CD4-positive, alpha-beta T cell treated with Interleukin-1 beta for 1 hour (primary cell): ENCODE measurements at places on chromosomes 7 and 10.

DNA sequence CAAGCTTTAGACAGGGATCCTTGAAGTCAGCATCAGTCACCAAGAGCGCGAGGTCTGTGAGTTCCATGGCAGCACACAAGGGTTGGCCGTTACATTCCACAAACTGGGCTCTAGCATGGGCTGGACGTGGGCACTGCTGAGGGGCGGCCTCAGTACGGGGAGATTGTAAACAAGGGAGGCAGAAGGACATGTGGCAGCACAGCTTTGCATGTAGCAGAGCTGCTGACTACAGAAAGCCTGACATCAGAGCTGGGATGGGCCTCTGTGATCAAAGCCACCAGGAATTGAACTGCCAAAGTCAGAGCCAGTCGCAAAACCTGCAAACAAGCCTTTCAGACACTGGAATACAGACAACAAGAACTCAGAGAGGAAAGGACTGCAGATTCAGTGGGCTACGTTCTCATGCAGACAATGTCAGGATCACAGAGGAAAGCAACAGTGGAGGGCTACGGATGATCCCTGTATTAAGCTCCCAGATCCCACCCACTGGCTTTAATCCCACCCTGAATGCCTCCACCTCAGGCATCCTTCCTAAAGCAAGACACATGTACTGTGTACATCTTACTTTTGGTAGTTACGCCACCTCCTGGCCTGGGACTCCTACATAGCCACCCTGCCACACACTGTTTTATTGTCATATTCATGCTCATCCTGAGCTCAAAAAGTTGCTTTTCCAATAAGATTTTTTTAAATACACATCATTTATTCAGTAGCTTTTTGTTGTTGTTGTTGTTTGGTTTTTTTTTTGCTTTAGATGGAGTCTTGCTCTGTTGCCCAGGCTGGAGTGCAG is 291.1 kb upstream of the IMMP2L start:
- DNase-seq, result no peak

- no peak for DNase-seq
Measured at GRCh38 chr10:12179606-12180170, 16.0 kb downstream of the NUDT5 start.

- DNase-seq, result no peak
Measured at GRCh38 chr10:43963793-43964425, 315.2 kb upstream of the ZNF32 start.

DNA sequence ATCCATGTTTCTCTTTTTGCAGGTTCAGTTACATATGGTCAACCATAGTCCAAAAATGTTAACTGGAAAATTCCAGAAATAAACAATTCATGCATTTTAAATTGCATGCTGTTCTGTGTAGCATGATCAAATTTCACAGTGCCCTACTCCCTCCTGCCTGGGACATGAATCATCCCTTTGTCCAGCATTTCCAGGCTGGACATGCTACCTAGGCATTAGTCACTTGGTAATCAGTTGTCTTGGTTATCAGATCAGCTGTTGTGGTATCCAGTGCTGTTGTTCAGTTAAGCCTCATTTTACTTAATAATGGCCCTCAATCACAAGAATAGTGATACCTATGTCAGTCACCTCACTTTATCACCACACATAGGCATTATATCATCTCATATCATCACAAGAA is 7.3 kb upstream of the PNLIP start:
- DNase-seq, result no peak

DNA sequence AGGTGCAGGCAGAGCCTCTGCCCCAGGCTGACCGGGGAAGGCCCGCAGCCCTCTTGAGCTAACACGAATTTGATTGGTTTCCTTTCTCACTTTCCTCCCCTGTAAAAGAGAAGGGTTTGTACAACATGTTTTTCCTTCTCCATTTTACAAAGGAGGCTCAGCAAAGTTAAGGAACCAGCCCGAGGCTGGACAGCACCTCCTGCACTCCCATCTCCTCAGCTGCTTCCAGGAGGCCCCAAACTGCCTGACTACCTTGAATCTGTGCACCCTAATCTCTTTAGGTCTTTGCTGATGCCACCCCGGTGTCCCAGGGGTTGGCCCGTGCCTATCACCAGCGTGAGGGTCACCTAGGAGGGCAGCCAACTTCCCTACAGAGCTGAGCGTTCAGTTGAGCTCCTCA is 4.2 kb downstream of the ALKBH4 start:
- no peak for DNase-seq

- no peak for DNase-seq
Measured at GRCh38 chr10:58209669-58210068, 58.0 kb downstream of the IPMK start.

DNA sequence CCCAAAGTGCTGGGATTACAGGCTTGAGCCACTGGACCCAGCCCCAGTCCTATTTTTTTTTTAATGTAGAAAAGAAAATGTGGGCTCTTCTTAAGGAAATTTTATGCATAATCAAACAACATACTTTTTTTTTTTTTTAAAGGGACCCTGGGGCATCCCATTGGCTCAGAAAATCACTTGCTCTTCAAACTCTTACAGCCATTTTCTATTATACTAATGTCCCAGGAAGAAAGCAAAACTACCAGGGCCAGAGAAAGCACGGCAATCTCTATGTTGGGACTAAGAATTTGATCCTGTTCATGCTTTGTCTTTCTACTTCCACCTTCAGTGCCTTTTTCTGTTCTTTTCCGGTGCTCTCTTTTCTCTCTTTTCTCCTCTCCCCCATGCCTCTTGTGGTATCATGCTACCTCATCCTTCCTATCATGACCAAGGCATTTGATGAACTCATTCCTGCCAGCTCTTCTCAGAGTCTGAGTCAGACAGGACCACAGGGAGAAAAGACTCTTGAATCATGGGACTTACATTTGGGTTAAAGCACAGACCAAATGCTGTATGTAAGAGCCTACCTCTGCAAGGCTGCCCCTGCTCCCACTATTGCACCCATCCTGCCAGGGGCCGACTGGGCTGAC is 76.4 kb upstream of the CCNY start:
- no peak for DNase-seq

DNA sequence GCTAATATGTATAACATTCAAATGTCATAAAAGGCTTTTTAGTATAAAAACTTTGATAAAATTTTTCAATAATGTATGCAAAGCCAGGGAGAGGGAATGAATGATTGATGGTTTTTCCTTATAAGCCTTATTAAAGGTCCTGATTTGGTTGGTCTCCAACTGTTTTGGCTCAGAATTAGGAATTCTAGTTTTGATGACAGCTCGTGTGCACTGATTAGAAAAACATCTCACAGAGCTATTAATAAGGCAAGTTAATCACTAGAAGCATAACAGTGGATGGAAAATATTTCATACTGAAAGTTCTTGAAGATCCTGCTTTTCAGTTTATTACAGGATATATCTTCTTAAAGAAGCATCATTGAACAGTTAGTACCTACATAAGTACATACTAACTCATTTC is 114.9 kb upstream of the NOBOX start:
- no peak for DNase-seq

- no peak for DNase-seq
Measured at GRCh38 chr7:158282461-158283001, 305.1 kb downstream of the PTPRN2 start.

DNA sequence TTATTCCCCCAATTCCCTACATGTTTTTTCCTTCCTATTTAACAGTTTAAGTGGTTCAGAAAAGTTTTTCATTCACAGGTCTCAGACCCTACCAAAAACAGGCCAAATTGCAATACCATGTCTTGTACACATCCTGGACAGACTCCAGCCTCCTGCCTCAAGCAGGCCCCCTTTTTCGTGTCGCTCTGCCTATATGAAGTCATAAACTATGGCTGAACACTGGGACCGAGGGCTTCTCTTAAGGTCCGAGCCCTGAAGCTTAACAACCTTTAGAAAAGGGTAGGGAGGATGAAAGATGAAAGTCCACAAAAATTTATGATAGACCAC is 1.4 kb downstream of the FBXW4 start:
- DNase-seq, result peak; percentile 31

DNA sequence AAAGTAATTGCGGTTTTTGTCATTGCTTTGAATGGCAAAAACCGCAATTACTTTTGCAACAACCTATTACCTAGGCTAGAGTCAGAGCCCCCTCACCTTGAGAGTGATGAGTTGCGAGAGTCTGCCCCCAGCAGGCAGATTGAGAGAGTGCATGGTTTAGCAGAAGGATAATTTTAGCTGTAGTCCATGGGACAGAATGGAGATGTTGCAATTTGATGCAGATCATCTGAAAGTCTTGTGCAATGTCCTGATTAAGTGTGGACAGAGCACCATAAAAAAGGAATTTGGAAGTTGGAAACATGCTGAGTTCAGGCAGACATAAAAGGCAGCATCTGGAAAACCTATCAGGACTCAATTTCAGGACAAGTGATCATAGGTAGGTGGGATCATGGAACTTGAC is 48.7 kb downstream of the GPR141 start:
- peak; percentile 55 for DNase-seq

DNA sequence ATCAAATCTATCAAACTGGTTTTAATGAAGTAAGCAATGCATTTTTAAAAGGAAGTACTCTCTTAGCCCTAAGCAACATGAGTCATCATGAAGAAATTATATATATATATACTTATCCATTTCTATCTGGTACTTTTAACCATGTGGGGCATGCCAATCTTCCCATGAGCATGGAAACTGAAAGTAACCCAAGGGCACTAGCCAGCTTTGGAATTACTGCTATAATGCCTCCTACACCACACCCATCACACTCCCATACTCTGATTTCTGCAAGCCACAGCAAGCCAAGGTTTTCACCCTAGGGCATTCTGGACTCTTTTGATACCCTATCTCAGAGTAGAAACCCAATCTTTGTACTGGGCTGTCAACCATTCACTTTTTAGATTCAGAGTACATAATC is 204.6 kb downstream of the IMMP2L start:
- DNase-seq, result no peak

DNA sequence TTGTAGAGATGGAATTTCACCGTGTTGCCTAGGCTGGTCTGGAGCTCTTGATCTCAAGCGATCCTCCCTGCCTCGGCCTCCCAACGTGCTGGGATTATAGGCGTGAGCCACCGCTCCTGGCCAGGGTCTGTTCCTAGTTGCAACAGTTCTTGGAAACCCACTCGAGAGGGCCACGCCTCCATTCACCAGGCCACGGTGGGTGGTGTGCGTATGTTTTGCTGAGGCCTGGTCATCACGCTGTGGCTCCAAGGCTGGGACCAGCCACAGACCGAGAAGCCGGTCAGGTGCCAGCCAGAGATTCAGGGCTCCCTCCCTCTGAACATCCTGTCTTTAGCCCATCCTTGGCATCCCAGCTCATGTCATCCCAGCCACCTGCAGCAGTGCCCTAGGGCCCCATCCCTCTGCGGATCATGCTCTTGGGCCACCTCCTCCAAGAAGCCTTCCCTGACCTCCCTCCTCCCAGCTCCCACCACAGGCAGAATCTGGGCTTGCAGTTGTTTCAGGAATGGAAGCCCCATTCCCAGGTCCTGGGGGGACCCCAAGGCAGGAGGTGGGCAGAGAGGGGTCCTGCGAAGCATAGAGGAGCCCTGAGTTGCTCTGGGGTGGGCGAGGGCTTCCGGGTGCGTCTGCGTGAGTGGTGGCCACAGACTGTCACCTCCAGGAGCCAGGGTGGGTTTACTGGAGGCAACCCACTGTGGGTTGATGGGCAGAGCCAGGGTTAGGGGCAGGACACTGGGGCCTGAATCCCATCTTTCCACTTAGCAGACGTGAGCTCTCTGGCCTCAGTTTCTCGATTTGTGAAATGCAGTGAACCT is 5.2 kb downstream of the LAT2 start:
- DNase-seq, result no peak

GRCh38 chr10:52740913-52741675 is 31.5 kb downstream of the MBL2 start:
- DNase-seq, result peak; percentile 13

GRCh38 chr7:110573862-110574528 is 516.9 kb upstream of the LRRN3 start:
- no peak for DNase-seq

DNA sequence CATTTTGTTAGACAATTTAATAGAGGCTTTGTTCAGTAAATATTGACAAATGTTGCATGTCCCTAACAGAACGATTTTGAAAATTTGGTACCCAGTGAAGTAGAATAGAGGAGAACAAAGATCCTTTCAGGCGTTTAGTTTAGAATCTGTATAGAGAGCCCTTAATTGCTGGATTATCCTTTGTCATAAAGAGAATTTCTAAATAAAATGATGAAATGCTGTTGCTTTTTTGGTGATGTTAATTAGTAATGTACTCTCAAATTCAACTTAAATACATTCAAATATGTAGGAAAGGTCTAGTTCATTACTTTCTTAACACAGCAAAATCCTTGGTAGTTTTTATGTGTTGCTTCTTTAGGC is 1.2 kb downstream of the LUC7L2 start:
- no peak for DNase-seq

DNA sequence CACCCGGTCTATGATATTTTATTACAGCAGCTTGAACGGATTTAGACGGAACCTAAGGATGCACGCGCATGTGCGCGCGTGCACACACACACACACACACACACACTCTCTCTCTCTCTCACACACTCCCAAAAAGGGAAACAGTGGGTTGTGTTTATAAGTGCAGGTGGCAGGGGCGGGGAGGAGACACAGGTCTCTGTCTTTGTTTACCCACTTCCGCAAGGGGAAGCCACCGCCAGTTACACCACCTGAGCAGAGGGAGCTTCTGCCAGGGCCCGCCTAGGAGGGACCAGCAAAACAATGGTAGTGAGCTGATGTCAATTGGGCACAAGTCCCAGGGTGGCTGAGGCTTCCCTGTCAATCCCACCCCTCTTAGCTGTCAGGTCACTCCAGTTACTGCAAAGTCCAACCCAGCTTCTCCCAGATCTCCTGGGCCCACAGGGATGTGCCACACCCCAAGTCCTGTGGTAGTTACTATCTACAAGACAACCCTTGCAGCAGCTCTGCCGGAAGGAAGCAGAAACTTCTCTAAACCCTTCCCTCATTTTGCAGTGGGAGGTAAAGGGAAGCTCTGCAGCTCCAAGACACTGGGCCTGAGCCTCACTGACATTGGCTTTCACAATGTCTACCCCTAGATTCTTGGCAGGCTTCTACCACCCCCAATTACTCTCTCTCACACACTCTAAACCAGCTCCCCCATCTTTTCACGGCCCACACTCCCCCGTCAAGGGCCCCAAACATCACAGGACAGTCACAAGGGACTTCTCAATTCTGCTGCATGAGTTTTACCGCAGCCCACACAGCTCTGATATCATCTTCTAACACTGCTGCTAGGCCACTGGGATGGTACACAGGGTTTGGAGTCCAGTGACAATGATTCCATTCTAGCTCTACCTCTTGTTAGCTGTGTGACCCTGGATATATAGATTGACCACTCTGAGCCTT is 17.6 kb downstream of the ANXA11 start:
- peak; percentile 85 for DNase-seq

DNA sequence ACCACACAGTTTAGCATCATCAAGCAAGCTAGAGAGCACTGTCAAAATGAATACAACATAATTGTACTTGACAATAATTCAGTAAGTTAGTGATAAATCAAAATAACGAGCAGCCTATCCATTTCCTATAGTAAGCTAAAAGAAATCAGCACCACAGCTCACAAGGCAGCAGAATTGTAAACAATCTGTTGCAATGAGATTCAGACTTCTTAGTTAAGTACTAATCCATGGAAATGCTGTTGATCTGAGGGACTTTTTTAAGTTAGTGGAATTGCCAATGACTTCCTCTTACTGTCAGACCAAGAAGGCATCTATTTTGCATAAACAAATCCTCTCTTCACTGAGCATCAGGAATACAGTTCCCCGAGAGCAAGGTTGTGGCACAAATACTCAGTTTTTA is 136.6 kb upstream of the CCDC6 start:
- DNase-seq, result no peak
